Inflammatory macrophage treated with lipopolysaccharide for 4 hours (primary cell): ENCODE measurements at places on chromosomes 12 and 14.

GRCh38 chr12:59803735-59804134 lies 207.9 kb downstream of the SLC16A7 start:
- no peak for DNase-seq

DNA sequence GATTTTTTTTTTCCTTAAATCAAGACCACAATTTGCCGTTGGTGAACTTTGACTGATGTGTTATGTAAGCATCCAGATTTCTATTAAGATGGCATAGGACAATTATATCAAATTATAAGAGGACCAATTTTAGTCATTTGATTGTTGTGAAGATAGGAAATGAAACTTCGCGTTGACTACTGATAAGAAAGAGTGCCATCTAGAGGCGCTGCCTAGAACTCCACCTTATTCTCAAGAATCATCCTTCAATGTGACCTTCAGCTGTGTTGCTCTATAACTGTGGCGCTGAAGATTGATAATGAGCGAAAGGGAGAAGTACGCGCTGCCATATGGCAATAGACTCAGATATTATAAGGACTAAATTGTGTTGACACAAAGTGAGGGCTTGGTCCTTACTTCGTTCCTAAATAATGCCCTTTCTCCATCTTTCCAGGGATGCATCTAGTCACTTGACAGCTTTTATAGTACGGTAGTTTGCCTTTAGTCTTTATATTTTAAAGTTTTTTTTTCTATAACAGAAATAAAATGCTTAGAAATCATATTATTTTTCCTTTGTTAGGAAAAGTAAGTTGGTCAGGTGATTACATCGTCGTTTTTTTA lies 350.8 kb upstream of the STXBP6 start:
- DNase-seq, result peak; percentile 43

DNA sequence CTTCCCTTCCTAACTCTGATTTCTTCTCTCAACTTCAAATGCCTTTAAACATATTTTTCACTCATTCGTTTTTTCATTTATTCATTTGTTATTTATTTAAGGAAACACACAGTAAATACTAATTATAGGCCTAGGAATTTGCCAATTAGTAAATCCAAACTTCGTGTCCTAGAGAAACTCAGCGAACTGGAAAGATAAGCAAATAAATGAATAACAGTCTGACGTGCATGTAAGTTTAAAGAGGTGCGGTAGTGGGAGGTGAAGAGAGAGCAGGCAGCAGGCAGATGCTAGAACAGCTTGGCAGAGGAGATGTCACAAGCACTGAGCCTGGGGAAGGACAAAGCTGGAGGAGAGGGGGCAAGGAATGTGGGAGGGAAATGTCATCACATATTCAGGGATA lies 228.2 kb downstream of the DPY19L2 start:
- DNase-seq, result no peak

- peak; percentile 7 for DNase-seq
Observed at GRCh38 chr12:33514893-33515292, 75.3 kb upstream of the SYT10 start.

DNA sequence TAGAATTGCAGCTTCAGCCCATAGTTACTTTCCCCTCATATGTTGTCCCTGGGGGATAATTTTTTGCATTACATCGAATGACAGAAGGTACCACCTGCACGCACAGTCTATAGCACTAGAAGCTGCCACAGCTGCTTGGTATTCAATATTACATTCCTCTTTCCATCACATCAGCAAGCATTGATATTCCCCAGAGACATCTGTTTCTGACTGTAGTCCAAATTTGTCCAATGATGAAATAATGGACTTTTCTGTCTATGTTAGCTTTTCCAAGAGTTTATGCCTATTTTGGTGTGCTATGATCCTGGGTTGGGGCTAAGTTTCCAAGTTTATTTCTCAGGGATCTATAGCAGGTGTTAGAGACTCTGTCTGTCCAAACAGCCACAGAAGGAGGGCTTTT lies 335.4 kb downstream of the LRIG3 start:
- no peak for DNase-seq

DNA sequence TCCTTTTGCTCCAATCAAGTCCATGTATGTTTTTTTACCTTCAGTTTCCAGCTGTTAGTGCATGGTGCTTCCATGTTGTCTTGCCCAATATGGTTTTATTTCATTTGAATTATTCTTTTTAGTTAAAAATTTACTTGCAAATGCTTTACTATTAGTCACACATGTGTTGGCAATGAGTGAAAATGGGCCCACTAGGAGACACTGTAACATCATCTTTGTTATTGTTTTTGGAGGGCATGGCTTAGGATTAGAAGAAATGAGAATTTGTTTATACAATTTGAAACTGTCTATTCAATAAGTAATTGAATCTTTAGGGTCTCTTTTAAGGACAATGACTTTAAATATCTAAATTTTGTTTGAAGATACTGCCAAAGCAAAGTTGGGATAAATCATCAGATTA lies 133.7 kb downstream of the BRMS1L start:
- DNase-seq, result no peak

- no peak for DNase-seq
Observed at GRCh38 chr12:57886542-57886941, 40.0 kb upstream of the CTDSP2 start.

GRCh38 chr12:88431246-88431645 lies 149.0 kb downstream of the KITLG start:
- no peak for DNase-seq

DNA sequence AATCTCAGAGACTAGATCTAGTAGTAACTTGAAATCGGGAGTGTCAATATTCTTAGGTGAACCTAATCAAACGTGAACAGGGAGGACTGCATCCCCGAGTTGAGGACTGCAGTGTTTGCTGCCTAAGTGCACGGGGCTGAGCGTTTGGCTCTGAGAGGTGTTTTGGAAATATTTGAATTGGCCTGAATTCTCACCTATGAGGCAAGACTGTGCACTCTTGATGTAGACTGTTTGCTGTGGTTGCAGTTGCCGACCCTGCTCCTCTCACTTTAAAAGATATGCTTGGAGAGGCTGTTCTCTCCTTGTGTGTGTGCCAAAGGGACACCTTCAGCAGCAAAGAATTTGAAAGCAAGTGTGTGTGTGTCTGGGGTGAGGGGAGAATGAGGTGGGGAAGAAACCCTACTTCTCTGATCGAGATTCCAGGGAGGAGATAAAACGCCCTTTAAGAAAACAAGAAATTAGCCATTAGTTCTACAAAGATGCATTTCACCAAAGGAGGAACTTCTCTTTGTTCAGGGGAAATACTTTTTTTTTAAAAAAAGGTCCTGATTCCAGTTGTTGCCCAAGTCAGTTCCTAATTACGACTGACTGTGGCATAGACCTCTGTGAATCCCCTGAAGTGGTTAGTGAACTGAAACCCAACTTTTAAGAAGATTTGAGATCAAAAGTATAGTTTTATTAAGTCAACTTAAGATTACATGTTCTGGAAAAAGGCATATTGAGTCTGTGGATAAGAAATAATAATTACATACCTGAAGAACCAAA lies 106.6 kb downstream of the DYRK2 start:
- peak; percentile 49 for DNase-seq

DNA sequence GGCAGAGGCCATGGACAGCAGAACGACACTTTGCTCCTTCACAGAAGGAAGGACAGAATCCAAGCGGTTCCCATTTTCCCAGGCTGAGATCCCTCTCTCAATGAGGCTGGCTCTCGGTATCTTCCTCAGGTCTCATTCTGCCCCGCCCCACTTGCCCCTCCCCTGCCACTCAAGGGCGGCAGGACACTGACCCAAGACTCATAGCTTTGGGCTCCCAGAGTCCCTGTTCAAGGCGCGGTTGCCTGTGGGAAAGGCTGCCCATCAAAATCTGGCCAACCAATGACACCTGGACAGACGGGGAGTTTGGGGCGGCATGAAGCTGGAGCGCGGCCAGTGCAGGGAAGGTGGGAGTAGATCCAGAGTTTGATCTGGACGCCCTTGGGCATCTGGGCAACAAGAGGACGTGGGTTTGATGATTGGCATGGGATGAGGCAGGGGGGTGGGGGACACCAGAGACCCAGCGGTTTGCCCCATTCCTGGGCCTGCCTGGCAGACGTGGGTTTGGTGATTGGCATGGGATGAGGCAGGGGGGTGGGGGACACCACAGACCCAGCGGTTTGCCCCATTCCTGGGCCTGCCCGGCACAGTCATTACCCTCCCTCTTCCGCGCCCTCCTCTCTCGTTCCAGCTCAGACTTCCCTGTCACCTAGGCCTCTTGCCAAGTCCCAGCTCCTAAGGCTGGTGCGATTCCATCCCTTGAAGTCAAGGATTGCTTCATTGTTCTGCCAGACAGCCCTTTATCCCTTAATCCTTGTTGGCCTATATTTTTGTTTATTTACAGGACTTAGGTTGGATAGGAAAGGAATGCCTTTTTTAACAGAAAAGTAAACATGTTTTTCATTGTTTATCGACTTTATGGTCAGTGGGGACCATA lies 92.1 kb downstream of the NINJ2 start:
- no peak for DNase-seq

DNA sequence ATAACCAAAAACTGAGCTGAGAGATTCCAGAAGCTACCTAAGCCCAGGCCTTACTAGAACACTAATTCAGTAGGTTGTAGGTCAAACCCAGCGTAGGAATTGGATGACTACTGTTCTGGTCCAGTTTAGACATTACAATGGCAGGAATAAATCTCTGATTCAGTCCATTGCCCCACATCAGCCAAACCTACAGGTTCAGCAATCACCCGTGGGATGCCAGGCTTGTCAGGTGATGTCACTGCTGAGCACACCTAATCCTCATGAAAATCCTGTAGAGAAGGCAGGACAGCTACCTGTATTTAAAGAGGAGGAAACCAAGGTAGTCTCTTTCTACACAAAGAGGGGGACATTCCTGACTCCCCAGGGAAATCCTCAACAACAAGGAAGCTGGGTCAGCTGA lies 63.7 kb downstream of the RFX4 start:
- DNase-seq, result no peak

DNA sequence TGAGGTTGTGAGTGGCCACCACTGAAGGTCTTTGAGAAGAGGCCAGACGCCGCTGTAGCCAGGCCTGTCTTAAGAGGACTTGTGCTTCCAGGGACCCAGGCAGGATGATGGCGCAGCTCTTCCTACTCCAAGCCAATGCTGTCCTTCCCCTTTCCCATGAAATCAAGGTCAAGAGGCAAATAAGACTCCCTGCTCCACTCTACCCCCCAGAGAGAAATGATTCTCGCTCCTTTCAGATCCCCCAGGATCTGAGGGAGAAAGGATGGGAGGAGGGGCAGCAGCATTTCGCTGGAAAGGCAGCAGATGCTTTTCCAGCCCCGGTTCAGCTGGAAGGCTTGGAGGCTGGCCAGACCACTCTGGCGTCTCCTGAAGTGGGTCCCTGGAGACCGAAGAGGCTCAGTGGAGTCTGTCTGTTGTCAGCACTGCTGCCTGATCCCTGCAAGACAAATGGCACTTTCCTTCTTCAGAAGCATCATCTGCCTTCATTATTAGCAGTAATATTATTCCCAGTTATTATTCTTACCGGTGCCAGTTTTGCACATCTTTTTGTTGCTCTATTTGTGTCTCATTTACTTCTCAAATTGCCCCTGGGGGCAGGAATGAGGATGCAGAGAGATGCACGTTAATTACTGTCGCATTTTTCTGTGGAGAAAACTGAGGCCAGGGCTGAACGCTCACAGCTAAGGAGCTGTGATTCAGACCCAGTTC lies 51.4 kb downstream of the C14orf132 start:
- no peak for DNase-seq

GRCh38 chr12:131218026-131218922 lies 264.6 kb downstream of the ADGRD1 start:
- DNase-seq, result no peak

- no peak for DNase-seq
Observed at GRCh38 chr14:73717266-73717665, 3.1 kb upstream of the PNMA1 start.

GRCh38 chr12:87853448-87854003 lies 175.7 kb downstream of the C12orf50 start:
- DNase-seq, result no peak

DNA sequence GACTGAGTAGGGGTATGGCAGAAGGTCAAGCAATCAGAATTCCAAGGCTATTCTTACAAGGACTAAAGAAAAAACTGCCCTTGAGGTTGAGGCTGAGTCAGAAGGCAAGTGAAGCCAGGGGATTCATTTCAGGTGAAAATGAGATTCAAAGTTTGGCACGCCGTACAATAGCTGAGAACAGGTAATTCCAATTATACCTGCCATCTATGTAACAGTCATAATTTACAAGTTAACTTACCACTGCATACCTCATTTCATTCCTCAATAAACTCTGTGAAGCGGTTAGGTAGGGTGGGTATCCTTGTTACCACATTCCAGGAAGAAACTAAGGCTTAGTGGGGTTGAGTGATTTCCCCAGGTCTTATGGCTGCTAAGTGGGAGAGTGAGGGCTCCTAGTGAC lies 64.1 kb downstream of the STON2 start:
- no peak for DNase-seq

GRCh38 chr14:63726499-63726898 lies 1.4 kb downstream of the SGPP1 start:
- DNase-seq, result peak; percentile 39

DNA sequence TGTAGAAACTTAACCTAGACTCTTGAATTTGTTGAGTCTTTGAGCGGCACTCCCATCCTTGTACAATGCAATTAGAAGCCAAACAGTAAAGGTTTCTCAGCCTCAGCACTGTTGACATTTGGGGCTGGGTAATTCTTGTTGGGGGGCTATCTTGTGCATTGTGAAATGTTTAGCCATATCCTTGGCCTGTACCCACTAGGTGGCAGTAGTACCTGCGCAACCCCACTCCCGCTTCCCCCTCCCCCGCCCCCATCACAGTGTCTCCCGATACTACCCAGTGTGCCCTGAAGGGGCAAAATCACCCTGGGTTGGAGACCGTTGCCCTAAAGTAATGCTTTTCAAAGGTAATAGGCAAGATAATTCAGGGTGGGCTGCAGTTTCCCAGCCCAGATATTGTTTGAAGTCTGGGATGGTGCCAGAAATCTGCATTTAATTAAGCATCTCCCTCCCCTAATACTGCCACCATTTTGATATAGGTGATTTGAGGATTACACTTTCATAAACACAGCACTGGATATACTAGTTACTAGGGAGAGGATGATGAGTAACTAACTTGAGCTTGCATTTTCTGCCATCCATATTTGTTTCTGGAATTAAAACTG lies 1.8 kb downstream of the COX6A1 start:
- peak; percentile 62 for DNase-seq

- no peak for DNase-seq
Observed at GRCh38 chr12:39476121-39476520, 33.2 kb upstream of the KIF21A start.
